SK-N-SH (cell line): ENCODE measurements at places on chromosomes 1 and 21. TPM values are rescaled to one million over a fixed set of nuclear protein-coding genes. Genes with fewer than 3 reads are reported as not detected.

Gene LAPTM5
- polyA plus RNA-seq: 1.0 and 1.1 TPM in 2 replicates

GRCh38 chr1:23385119-23385621 lies 15.5 kb upstream of the ZNF436 start:
- no peak for DNase-seq

Gene HSD3B1
- polyA plus RNA-seq: not detected in 2 replicates

- DNase-seq: no peak
Observed at GRCh38 chr21:28752131-28752530, 240.5 kb downstream of the LTN1 start.

- DNase-seq: no peak
Observed at GRCh38 chr1:111775966-111776365, 20.3 kb downstream of the DDX20 start.

DNA sequence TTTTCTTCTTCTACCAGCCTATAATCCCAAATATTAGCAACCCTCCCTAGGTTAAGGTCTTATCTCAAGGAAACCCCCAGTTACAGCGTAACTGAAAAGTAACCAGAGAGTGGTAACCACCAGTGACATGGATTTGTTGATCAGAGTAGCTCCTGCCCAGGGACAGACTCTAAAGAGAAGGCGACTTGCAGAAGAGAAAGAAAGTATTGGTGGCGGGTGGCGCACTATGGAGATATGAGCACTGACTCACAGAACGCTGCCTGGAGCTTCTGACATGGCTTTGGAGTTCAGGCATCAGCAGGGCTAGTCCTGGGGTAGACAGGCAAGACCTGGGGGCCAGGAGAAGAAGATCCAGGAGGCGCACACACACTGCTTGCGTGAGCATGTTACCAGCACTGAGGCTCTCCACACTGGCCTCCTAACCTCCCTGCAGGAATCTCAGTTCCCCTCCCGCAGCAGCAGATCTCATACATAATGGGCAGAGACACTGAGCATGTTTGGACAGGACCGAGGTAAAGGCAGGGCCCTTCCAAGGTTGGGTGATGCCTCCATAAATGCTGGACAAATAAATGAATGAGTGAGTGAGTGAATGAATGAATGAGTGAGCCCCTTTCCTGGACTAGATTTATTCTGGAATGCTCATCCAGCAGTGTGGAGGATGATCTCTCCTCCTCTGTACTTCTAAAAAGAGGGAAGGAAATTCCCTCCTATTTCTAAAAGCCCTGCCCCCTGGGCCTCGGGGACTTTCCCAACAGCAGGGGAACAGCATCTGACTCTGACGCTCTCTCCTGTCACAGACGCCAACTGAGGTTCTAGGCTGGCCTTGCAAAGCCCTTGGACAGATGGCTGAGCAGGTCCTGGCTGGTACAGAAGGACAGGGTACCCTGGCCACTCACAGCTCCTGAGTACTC lies 175.5 kb downstream of the CLIC6 start:
- DNase-seq: no peak

Gene KRTAP20-4
- not detected in 2 replicates for polyA plus RNA-seq

DNA sequence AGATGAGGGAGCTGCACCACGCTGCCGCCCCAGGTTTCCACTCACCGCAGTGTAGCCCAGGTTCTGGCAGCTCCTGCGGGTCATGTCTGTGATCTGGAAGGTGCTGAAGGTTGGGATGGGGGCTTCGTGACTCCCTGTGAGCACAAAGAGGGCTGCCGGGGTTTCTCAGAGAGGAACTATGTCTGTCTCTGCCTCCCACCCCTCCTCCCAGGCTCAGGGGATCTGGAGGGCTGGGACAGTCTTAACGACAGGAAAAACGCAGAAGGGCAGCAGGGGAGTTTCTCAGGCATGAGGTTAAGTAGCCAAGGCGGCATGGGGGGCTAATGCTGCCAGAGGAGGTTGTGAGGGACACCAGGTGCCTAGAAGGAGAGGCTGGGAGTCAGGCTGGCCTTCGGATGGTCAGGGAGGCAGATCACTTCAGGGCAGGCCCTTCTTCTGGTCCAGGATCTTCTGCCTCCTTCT lies 656 bp downstream of the SH2D2A start:
- no peak for DNase-seq

- DNase-seq: no peak
Observed at GRCh38 chr1:220702733-220703270, 12.6 kb downstream of the C1orf115 start.

Gene HAO2
- polyA plus RNA-seq: not detected in 2 replicates

Gene NBPF26
- polyA plus RNA-seq: 13.3 and 16.4 TPM in 2 replicates

- no peak for DNase-seq
Observed at GRCh38 chr1:205570173-205570501, 61.7 kb downstream of the ELK4 start.

DNA sequence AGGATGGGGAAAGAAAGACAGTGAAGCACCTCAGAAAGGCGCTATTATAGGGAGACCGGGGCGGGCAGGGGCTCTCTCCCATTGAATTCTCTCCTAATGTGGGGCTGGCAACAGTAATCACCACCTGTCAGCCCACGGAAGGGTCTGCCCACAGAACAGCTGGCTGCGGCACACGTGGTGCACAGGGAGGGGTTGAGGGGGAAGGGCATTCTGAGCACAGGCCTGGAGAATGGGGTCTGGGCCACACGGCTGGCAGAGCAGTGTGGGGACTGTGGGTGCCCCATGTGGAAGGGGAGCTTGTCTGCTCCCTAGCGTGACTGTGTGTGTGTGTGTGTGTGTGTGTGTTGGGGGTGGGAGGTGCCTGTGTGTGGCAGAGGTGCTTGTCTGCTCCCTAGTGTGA lies 4.1 kb downstream of the OLFML3 start:
- DNase-seq: no peak

- no peak for DNase-seq
Observed at GRCh38 chr1:153100245-153100644, 5.9 kb upstream of the SPRR2E start.

DNA sequence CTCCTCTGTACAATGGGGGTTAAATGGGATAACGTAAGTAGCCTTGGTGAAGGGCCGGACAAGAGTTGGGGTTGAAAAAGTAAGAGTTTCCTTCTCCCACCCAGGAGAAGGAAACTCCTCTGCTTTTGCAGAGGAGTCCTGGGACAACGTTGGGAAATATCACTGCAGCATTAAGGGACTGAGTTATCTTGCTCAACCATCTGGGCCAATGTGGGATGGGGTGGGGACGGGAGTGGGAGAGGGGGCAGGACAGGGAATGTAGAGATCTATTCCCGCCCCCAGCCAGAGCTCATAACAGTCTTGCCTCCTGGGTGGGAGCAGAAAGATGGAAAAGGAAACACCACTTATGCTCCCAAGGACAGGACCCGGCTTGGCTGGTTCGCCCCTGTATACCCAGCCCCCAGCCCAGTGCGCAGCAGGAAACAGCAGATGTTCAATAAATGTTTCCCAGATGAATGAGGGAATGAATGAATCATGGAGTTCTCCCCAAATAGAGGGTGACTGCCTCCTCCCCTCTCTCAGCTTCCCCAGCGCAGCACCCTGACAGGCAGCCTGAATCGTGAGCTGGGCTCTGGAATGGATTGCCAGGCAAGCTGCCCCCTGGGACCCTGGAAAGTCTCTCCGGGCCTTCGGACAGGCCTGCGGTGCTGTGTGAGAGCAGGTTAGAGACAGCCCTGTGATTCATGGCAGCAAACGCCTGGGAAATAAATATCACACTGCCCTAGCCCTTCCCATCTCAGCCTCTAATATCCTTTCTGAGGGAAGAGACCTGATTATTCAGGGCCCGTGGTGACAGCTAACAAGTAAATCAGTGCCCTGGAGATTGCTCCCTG lies 24.8 kb downstream of the FBXO2 start:
- no peak for DNase-seq

Gene PTPN7
- polyA plus RNA-seq: not detected in 2 replicates

Gene FCAMR
- polyA plus RNA-seq: not detected in 2 replicates

DNA sequence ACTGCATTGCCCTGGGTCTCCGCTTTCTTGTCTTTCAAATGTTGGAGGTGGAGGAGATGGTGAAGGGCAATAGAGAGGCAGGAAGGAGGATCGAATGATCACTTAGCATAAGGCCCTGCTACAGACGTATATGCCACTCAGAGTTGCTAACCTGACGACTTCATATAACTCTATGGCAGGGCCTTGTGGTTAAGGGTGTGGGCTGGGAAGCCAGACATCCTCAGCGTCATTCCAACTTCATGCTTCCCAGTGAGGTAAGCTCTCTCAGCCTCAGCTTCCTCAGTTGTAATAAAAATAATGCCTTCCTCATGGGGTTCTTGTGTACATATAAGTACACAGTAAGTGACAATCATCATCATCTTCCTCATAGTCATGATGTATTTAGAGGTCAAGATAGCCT lies 54.6 kb downstream of the CASQ2 start:
- DNase-seq: no peak

- no peak for DNase-seq
Observed at GRCh38 chr1:178931858-178932551, 61.1 kb upstream of the ANGPTL1 start.

GRCh38 chr1:168386492-168386891 lies 105.8 kb downstream of the TBX19 start:
- DNase-seq: no peak

Gene PLEKHO1
- polyA plus RNA-seq: 27.8 and 33.5 TPM in 2 replicates
